Activated CD8-positive, alpha-beta memory T cell treated with anti-CD3 and anti-CD28 coated beads for 48 hours (primary cell): ENCODE measurements at places on chromosomes 12 and 14.

- DNase-seq, result no peak
Observed at GRCh38 chr12:53970451-53970850, 2.5 kb upstream of the HOXC11 start.

DNA sequence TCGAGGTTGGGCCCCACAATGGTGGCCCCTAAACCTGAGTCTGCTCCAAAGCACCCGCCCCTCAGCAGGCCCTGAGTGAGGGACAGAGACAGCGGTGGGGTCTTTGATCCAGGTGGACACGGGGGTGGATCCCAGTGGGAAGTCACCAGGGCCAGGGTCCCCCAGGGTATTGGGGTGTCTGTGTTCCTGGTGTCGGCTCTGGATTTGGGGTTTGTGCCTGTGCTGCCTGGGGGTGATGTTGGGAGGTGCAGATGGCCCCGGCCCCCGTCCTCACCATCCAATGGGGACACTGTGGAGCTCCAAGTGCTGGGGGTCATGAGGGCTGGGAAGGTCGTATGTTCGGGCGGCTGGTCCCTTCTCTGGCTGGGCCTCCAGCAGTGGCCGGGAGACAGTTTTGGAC, 354.2 kb downstream of the TMEM121 start:
- DNase-seq, result no peak

GRCh38 chr12:51067229-51067628, 16.2 kb downstream of the CSRNP2 start:
- DNase-seq, result no peak

DNA sequence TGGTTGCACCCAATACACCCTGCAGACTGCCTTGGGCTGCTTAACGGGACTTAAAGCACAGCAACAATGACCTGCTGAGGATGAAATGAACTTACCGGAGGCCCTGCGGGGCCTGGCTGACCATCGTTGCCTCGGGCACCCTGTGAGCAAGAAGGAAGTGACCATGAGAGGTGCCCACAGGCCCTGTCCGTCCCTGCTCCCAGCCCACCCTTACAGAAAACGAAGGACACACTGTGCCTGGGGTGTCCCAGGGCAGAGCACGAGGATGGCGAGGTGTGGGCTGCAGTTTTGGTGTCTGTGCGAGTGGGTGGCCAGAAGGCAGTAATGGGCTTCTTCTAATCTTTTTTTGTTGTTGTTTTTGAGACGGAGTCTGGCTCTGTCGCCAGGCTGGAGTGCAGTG, 14.6 kb downstream of the COL2A1 start:
- DNase-seq, result no peak

GRCh38 chr14:88515499-88516221, 39.1 kb downstream of the PTPN21 start:
- no peak for DNase-seq

DNA sequence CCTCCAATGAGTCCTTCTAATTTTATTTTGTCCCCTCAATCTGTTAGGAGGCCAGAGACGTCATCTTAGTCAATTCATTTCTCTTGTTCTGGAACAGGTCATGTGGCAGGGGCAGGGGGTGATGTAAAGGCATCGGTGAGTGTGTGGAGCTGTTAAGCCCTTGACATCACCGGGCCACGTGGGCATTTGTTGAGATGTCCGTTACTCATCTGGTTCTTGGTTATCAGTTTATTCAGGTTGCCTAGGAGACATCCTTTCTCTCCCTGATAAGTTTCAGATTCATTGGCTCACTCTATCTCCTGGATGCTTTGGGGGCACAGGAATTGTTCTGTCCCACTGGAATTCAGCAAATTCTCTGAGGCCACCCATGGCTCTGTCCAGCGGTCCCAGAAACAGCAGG, 33.6 kb upstream of the SEL1L start:
- DNase-seq, result no peak
